ENCODE measurements at places on chromosomes 5 and 9.

DNA sequence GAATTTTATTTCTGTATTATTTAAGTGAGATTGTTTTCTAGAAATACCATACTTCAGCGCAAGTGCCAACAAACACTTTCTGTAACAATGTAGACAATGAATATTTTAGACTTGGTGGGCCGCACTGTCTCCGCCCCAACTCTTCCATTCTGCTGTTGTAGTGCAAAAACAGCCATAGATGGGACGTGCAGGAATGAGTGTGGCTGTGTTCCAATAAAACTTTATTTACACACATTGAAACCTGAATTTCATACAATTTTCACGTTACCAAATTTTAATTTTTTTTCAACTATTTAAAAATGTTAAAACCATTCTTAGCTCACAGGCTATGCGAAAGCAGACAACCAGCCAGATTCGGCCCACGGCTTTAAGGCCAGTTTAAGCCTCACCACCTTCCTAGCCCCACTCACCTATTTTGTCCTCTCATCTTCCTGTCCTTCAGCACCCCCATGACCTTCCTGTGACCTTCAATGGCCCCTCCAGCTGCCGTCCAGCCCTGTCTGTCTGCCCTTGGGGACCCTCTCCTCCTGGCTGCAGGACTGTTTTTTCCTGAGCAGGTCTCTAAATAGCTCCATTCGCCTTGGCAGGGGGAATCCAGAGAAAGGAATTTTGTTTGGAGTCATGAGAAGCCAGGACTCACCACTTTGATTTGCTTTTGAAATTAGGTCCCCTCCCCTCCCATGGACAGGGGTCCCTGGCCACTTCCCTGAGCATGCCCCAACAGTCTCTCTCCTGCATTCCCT is 11.2 kb upstream of the ANXA6 start:
- no peak for DNase-seq

DNA sequence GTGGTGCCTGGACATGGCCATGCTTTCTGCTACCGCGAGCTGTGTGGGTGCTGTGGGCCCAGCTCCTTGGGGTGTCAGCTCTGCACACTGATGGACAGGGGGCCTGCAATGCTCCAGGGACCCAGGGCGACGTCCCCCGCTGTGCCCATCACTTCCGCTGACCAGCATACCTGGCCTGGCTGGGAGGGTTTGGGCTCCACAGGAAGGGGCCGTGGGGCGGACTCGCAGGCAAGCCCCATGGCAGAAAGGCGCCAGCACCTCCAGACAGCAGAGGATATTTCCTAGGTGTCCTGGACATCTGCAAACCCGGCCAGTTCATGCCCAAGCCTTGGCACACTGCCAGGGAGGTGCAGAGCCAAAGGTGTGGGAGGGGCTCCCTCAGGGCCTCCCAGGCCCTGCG is 295.8 kb upstream of the IRX4 start:
- no peak for DNase-seq

GRCh38 chr9:79264511-79265355 is 307.0 kb upstream of the TLE4 start:
- no peak for DNase-seq

GRCh38 chr5:77936365-77936693 is 160.2 kb upstream of the TBCA start:
- DNase-seq: no peak

- no peak for DNase-seq
Measured at GRCh38 chr9:5688109-5688508, 59.2 kb downstream of the RIC1 start.

GRCh38 chr9:129264388-129264787 is 86.3 kb upstream of the IER5L start:
- DNase-seq: no peak

DNA sequence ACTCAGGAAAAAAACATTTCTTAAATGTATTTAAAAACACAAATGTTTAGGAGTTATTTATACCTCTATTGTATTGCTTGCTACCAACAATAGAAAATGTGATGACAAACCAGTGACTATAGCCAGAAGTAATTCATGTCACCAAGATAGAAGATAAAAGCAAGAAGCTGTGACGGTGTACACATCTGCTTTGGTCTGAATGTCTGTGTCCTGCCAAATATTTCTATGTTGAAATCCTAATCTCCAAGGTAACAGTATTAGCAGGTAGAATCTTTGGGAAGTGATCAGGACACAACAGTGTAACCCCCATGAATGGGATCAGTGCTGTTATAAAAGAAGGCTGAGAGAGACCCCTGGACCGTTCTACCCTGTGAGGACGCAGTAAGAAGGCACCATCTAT is 74.7 kb downstream of the CEMIP2 start:
- DNase-seq: no peak

DNA sequence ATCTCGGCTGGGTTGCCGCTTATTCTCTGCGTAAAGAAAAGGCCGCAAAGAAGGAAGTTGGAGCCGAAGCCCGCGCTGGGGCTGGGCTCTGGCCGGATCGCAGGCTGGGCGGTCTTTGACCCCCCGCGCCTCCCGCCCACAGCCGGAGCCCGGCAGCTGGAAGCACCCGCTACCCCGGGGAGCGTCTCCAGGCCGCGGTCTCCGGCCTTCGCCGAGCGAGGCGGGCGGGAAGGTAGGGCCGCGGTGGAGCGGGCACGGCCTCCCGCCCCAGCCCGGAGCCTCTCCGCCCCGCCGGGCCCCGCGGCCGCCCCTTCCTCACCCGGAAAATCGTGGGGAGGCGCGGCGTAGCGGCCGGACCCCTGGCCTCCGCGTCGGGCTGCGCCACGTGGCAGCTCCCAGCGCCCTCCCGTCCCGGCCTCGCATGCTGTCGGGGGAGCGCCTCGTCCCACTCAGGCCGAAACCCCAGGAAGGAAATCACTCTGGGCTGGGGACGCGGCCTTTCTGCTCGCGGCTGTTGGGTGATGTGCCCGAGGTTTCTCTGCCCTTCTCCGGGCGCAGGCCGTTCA is 12.0 kb downstream of the FOXD1 start:
- DNase-seq: peak; percentile 56

- peak; percentile 11 for DNase-seq
Measured at GRCh38 chr5:133489632-133490031, 122.7 kb downstream of the FSTL4 start.

GRCh38 chr9:33158843-33159776 is 8.0 kb downstream of the B4GALT1 start:
- DNase-seq: peak; percentile 42

Measured in GM20000 (cell line).